C1 segment of cervical spinal cord (tissue), 14 donors: ENCODE measurements at places on chromosomes 2 and 18.
A peak's percentile ranks its signal among the peaks of the same experiment; 100 is the strongest.

DNA sequence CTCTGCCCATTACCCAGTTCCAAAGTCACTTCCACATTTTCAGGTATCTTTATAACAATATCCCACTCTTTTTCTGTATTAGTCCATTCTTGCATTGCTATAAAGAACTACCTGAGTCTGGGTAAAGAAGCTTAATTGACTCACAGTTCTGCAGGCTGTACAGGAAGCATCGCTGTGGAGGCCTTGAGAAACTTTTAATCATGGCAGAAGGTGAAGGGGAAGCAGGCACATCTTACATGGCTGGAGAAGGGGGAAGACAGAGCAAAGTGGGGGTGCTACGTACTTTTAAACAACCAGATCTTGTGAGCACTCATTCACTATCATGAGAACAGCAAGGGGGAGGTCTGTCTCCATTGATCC, 85.4 kb upstream of the MAP4K3 start:
- DNase-seq = no peak

- DNase-seq = no peak
Measured at GRCh38 chr2:32453242-32454062, 96.6 kb downstream of the BIRC6 start.

DNA sequence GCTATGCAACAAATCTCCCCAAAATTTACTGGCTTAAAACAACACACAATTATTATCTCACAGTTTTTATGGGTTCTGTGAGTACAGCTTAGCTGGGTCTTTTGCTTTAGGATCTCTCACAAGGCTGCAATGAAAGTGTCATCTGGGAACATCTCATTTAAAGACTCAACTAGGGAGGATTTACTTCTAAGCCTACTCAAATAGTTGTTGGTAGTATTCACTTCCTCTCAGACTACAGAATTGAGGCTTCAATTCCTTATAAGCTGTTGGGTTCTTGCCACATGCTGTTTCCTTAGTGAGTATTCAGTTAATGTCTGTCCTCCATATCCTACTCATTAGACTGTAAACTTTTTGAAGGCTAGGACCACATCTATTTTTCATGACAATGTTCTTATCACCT, 72.3 kb downstream of the MDH1 start:
- no peak for DNase-seq

DNA sequence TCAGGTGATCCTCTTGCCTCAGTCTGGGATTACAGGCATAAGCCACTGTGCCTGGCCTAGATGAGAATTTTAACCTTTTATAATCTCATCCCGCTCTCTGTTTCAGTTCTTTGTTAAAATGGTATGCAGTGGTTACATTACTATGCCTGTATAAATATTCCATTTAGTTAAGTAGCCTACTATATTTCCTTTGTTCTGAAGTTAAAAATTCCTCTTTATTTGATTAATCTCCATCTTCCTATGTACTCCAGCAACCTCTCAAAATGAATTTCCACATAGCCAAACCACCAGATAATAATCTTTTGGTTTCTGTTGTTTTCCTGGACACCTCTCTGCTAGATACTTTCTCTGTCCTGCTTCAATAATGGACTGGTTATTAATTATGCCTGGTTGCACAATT, 15.8 kb downstream of the RAB10 start:
- DNase-seq = no peak

DNA sequence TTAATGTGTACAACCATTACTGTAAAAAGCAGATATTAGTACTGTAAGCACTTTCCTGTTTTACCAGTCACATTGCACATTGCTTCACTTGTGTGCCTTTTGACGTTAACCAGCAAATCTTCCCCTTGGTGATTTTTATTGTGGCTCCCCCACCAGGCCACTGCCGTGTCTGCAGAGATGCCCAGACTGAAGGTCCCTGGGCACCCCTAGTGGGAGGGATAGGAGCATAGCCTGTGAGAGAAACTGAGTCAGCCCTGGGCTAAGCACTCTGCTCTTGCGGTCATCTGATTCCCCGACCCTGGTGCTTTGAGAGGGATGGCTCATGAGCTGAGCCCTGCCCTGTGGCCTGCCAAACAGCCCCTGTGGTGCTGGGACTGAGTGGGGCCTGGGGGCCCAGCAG, 73.4 kb downstream of the INPP4A start:
- peak; percentile 15 for DNase-seq

DNA sequence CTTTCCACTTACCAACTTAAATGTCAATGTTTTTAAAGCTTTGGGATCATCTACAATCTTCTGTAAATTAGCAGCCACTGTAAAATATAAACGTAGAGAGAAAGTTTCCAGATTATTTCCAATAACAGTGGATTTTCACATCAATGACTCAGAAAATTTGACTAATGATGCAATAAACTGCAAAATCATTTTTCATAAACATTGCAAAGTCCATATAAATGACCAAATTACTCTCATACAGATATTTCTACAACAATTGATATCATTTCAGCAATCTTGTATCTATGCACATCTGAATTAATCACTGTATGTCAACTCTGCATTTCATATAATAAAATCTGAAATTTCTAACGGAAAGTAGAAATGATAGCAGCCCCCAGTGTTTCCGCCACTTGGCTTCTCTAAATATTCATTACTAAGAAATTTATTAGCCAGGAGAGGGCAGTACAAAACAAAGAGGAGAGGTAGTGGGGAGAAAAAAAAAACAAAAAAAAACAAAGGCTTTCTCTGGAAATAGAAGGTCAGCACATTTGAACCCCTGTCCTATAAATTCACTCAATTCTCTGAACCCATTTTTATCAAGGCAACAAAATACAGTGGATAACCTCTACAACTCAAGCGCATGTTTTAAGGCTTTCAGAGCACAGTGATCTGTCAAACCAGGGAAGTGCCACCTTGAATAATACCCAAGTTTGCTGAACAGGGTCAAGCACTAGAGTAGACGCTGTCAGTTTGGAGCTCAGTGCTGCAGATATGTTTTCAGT, 282.6 kb downstream of the STK39 start:
- DNase-seq = no peak

GRCh38 chr18:47407736-47408135, 156.3 kb upstream of the SKOR2 start:
- DNase-seq = no peak

- DNase-seq = no peak
Measured at GRCh38 chr18:8212896-8213780, 396.1 kb upstream of the RAB12 start.

DNA sequence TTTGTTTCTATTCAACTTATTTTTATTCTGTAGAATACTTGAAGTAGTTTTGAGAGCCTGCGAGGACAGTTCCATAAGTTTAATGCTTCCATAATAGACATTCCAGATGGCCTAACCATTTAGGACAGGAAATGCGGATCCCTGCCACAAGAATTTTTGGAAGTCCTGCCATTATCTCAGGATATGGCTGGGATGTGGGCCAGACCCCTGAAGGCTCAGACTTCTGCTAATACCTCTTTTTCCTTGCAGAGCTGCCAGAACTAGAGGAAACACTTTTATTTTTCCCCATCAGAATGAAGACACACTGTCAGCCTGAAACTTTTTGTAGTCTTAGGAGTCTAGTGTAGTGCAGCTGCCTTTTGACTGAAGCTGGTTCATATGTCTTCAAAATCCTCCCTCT, 806.5 kb downstream of the TDRD15 start:
- no peak for DNase-seq

GRCh38 chr18:74378179-74378682, 62.6 kb downstream of the C18orf63 start:
- no peak for DNase-seq

DNA sequence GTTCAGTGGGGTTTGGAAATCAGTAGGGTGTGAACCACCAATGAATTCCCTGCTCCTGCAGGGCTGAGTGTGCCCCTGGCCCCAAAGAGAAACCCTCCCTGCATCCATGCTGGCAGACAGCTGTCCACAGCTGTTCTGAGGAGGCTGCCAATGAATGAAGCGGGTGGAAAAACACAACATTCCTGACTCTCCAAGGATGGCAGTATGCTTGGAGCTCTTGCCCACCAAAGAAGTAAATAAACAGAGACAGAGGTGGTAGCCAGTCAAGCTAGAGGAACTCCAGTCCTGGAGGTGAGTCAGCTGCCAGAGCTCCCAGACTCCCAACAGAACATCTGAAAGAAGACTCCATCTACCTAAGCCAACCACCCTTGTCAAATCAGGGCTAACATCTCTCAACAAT, 6.2 kb downstream of the ZBTB7C start:
- no peak for DNase-seq

DNA sequence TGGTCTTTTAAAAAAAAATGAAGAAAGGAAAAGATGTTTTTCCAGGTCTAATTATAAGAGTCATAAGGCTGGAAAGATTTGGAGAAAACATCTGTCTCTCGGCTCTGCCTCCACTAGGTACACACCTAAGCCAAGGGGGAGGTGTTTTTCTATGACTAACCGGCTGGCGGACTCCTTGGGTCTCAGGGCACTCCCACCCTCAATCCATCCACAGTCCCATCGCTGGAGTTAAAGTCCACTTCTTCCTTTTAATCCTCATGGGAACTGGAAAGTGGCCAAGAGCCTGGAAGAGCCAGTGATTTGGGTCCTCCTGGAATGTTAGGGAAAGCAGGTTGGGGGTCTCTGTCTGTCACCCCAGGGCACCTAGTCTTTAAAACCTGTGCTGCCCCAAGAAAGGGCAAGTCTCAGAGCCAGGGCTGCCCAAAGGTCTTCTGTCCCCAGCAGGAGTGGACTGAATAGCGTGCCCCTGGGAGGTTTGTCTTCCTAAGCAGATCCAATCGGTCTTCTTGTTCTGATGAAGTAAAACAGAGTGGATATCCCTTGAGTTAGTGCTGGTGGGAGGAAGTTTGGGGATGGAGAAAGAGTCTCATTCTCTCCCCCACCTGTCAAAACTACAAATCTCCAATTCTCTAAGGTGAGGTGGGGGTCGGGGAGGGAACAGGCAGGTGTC, 66.4 kb downstream of the MCFD2 start:
- DNase-seq = no peak

- DNase-seq = no peak
Measured at GRCh38 chr2:6945087-6945813, 28.0 kb downstream of the RNF144A start.

DNA sequence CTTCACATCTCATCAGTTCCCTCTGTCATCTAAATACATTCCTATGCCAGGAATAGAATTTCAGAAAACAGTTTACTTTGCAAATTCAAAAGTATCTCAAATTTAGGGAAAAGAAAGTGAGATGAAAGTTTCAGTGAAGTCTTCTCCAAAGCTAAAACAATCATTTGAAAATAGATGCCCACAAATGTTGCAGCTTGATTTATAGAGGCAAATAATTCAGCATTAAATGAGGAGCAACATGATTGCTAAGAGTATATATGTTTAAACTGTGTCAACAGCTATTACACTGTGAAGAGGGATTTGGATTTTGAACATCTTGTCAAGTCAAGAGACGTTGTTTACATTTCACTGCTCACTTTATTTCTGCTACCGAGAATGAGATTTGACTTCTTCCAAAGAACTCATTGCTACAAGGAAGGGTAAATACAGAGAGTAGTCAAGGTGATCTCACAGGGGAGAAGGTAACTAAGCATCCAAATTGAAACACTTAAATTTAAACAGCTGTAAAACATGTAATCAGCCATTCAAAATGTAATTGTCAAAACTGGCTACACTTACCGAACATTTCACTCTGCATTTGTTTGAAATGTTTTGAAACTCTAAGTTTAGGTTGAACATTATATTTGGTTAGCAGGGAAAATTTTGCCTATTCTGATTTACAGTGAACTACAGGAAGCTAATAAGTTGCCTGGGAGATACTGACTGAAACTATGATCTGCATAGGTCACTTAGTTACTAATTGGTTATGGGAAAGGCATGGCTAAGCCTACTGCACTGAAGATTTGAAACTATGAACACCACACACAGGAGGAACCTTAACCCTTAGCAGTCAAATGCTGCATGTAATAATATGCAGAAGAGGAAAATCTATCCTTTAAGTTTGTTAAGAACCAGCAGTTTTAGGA, 33.2 kb upstream of the GALNT3 start:
- no peak for DNase-seq

DNA sequence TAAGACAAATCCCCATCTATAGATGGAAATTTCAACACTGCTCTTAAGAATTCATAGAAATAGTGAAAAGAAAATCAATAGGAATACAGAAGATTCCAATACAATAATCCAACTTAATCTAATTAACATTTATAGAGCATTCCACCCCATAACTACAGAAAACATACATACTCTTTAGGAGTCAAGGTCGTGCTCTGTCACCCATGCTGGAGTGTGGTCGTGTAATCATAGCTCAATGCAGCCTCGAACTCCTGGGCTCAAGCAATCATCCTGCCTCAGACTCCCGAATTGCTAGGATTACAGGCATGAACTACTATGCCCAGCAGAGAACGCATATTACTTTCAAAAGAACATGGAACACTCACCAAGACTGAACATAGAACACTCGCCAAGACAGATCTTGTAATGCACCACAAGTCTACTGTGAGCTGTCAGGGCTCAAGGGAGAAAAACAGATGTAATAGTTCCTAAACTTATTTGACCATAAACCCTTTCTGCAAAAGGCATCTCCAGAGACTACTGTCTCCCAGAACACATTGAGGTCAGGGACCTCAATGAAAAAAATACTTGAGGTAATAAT, 14.1 kb downstream of the MEMO1 start:
- no peak for DNase-seq

DNA sequence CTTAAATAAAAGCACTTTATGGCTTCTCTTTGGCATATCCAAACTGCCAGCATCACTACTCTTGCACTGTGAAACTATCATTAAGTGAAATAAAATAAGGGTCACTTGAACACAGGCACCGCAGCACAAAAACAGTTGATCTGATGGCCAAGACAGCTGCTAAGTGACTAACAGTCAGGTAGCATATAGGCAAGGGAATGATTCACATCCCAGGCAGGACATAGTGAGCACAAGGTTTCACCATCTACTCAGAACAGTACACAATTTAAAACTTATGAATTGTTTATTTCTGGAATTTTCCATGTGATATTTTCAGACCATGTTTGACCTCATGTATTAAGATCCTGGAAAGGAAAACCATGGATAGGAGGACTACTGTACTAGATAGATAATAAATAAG, 214.2 kb downstream of the MREG start:
- DNase-seq = no peak

DNA sequence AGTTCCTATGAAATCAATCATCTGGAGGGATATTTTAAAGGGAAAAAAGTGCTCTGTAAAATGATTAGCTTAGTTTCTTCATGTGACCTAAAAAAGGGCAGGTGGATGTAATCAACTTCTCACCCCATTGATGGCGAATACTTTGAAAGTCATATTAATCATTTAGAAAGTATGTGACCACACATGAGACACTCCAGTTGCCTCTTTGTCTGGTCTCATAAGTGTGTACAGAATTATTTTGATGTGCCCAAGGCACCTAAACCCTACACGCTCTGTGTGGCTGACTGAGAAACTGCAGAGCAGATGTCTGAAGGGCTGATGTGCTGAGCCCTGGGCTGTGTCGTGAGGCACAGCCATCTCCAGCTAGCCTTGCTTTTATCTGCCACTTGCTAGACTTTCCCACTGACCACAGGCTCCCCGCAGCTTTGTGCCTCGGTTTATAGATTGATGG, 26.9 kb downstream of the SGPP2 start:
- no peak for DNase-seq
